ENCODE measurements at places on chromosomes 6 and 20.

- DNase-seq: no peak
Observed at GRCh38 chr20:25300496-25301170, 52.7 kb downstream of the PYGB start.

- DNase-seq: no peak
Observed at GRCh38 chr6:143258945-143259344, 191.6 kb downstream of the ADAT2 start.

- DNase-seq: no peak
Observed at GRCh38 chr6:19325335-19325789, 511.8 kb upstream of the ID4 start.

DNA sequence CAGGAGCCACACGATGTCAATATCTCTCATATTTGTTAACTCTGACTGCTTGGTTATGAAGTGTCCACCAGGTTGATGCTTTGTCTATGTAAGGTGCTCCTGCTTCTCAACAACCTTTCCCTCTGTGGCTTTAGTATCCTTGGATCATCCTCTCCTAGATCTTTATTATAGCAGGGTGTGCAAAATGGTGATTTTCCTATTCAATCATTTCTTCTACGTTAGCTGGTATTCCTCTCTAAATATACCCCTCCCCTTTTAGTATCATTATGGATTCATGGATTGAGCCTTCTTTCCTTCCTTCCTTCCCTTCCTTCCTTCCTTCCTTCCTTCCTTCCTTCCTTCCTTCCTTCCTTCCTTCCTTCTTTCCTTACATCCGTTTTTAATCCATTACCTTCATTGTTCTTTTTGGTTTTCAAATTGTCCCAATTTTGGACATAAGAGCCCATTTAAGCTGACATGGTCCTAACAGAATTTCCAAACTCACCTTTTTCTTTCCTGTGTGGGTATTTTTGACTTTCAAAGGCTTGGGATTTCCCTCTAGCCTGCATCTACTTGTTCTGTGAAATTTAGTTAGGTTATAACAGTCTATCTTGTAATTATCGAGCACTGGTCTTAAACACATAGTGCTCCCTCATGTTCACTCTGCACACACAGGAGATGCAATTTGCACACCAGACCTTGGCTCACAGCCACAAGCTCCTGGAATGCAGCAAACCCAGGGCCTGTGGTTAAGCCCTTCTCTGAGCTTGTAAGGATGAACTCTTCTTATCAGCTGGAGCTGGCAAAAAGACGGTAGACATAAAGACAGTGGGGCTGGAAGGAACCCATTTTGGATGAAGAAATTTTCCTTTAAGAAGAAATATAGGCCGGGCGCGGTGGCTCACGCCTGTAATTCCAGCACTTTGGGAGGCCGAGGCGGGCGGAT, 109.9 kb downstream of the SLC24A3 start:
- no peak for DNase-seq

- DNase-seq: no peak
Observed at GRCh38 chr6:167799033-167799821, 27.5 kb upstream of the AFDN start.

GRCh38 chr20:57276221-57276620, 9.8 kb upstream of the BMP7 start:
- DNase-seq: no peak

DNA sequence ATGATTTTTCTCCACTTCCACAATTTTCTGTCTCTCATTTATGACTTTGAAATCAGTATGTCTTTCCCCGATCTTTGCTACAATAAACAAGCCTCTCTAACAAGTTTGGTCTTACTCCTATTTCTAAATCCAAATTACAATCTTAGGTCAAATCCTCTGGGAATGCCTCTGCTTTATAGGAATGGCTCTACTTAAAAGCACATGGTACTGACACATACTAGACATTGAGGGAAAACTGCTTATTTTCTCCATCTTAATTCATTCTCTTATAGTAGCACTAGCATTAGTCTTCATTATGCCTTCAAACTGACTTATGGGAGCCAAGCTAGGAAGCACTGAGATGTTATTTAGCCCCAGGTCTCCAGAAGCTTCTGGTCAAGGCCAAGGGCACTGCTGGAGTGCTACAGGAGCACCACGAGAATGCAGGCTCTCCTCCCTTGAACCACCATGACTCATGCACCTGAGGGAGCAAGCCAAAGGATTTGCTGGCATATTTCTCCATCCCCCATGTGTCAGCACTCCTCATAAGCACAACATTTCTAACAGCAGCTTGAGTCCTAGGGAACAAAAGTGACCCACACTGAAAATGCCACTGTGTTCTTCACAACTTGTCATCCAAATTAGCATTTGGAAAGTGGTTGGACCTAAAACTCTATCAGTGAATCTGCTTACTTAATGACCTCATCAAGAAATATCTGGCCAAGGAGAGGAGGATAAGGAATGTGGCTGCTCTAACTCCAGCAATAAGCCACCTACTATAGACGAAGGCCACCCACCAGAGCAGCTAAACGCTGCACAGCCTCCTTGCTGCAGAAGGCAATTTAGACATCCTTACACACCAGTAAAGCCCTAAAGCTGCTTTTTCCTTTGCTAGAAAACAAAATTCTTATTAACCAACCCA, 156.8 kb upstream of the KCNQ5 start:
- no peak for DNase-seq

- DNase-seq: no peak
Observed at GRCh38 chr6:5482619-5483018, 221.3 kb downstream of the FARS2 start.

DNA sequence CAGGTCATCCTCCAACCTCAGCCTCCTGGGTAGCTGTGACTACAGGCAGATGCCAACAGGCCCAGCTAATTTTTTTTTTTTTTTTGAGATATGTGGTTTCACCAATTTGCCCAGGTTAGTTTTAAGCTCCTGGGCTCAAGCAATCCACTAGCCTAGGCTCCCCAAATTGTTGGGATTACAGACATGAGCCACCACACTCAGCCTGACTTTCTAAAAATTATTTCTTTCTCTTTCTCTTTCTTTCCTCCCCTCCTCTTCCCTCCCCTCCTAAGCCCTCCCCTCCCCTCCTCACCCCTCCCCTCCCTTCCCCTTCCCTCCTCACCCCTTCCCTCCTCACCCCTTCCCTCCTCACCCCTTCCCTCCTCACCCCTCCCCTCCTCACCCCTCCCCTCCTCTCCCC, 127.3 kb downstream of the BTBD3 start:
- no peak for DNase-seq

DNA sequence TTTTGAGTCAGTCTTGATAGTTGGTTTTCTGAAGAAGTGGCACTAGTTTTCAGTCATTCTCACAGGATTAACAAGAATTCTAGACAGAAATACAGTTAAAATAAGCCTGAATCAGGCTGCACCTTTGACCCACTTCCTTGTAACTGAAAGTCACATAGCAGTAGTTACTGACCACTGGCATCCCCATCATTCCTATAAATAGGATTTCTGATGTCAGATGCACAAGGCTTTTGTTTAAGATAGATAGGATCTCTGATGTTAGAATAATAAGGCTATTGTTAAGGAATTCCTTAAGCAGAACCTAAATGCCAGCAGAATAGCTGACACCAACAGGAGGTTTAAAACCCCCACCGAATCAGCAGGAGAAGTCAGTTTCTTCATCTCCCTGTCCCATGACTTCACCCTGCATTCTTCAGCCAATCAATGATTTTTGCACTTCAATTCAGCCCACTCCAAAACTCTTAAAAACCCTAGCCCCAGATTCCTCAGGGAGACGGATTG, 30.6 kb upstream of the ZBTB24 start:
- no peak for DNase-seq

- no peak for DNase-seq
Observed at GRCh38 chr20:51271931-51272330, 249.0 kb upstream of the KCNG1 start.

DNA sequence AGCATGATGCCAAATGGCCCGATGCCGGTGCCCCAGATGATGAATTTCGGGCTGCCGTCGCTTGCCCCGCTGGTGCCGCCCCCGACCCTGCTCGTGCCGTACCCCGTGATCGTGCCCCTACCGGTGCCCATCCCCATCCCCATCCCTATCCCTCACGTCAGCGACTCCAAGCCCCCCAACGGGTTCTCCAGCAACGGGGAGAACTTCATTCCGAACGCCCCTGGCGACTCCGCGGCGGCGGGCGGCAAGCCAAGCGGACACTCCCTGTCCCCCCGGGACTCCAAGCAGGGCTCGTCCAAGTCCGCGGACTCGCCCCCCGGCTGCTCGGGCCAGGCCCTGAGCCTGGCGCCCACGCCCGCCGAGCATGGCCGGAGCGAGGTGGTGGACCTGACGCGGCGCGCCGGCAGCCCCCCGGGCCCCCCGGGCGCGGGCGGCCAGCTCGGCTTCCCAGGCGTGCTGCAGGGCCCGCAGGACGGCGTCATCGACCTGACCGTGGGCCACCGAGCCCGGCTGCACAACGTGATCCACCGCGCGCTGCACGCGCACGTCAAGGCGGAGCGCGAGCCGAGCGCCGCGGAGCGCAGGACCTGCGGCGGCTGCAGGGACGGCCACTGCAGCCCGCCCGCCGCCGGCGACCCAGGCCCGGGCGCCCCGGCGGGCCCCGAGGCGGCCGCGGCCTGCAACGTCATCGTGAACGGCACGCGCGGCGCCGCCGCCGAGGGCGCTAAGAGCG, 144.6 kb downstream of the SOBP start:
- no peak for DNase-seq

DNA sequence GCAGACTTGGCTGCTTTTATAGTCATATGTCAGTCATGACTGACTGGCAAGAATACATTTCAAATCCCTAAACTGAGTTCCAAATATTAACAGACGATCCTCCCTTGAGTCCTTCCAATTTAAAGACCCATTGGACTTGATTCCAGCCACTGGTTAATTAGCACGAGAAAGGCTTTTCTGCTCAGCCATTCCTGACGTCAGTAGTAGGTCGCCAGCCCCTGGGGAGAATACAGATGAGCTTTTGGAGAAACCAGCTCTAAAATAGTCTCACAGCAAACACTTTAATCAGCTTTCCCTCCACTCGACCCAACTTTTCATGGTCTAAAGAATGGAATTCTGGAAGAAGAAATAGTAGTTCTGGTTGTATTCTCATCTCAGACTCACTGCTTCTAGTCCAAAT, 91.6 kb downstream of the SLC22A3 start:
- no peak for DNase-seq
